ENCODE measurements at places on chromosomes 2 and 18.

- DNase-seq = no peak
Observed at GRCh38 chr2:9160732-9161131, 45.9 kb upstream of the ASAP2 start.

DNA sequence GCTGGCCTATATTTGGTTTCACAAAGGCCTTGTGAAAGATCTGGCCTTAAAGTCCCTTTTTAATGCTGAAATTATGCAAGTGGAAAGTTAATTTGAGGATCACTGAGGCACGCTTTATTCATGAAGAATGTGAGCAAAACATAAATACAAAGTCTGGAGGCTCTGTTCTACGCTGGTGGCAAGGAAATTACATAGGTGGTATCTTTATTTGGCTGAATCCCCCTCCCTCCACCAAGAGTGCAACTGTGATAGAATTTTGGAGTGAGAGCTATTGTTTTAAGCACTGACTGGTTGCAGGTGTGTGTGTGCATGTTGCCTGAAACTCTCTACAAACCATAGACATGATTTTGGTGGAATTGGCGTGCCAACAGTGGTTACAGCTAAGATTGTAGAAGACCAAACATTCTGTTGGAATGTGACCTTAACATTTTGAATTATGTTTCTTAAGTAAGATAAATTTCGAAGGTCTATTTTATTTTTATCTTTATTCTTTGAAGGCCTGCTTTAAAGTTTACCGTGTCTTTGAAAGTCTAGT lies 114.3 kb downstream of the SPTBN1 start:
- DNase-seq = no peak

DNA sequence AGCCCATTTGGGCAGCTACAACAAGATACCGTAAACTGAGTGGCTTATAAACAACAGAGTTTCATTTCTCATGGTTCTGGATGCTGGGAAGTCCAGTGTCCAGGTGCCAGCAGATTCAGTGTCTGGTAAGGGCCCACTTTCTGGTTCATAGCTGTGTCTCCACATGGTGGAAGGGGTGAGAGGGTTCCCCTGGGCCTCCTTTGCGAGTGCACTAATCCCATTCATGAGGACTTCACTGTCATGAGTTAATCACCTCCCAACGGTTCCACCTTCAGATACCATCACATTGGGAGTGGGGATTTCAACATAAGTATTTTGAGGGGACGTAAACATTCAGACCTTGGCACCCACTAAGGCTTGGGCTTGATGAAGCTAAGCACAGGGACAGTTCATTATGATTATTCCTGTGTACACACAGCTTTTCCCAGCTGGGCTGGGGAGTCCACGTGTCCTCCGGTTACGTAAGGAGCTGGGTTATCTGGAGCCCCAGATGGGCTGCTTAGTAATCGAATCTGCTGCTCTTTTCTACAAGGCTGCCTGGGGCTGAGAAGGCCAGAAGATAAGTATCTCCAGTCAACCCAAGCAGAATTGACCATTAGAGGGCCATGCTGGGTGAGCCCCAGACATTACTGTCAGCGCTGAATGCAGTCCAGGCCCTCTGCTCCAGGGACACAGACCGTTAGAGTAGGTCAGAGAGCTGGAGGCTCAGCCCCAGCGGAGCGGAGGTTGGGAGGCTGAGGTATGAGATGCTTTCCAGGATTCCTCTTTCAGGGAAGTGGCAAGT lies 42.7 kb downstream of the EPAS1 start:
- no peak for DNase-seq

GRCh38 chr2:145016711-145017110 lies 496.8 kb upstream of the ZEB2 start:
- no peak for DNase-seq

DNA sequence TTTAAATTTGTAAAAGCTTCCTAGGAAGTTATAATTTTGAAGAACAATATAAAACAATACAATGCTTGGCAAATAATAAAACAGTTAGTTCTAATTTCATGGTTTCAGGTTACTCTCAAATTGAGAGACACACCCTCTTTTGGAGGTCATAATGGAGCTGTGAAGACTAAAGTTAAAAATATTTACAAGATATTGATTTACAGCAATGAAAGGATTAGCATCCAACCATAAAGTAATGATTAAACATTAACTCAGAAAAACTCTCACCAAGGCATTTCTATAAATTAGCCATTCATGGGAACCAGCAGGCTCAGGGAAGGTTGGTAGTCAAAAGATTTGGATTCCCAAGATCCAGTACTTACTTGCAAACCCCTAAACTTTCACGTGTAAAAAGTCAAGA lies 6.4 kb downstream of the DPP4 start:
- DNase-seq = no peak

DNA sequence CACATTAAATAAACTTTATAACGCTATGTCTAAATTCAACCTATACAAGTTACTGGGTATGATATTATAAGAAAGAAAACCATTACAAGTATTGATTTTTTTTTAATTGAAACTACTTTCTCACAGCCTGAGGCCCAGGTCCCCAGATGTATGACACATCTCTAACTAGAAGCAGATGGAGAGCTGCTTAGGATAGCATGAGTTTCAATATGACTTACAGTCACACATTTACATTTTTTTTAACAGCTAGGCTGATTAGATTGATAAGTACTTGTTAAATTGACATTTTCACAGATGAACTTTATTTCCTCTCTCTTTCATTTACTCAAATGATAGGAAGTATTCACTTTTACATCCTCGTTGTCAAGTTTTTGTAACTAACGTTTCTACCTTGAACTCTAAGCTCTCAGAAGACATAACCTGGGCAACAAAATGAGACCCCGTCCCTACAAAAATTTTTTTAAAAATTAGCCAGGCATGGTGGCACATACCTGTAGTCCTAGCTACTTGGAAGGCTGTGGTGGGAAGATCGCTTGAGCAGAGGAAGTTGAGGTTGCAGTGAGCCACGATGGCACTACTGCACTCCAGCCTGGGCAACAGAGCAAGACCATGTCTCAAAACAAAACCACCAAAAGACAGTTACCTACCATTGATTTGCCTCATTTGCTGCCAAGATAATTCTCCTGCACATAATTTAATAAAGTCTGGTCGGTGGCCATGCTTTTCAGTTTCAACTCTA lies 52.4 kb downstream of the STK39 start:
- DNase-seq = no peak

DNA sequence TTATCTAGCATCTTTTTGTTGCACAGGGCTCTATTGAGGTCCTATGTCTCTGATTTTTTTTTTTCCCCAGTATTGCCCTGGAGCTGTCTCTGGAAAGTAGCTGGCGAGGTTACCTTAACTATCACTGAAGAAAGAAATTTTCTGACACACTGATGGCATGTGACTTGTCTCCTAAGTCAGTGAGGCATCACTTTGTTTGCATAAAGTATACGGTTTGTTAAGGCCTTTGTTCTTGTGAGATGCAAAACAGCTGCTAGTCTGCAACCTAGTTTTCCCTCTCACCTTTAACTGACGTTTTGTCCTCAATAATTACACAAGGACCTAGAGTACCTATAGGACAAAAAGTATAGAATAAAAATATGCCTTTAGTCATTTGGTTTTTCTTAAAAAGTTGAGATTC lies 41.8 kb downstream of the UBXN4 start:
- no peak for DNase-seq

- no peak for DNase-seq
Observed at GRCh38 chr2:121902171-121902591, 146.7 kb downstream of the TSN start.

DNA sequence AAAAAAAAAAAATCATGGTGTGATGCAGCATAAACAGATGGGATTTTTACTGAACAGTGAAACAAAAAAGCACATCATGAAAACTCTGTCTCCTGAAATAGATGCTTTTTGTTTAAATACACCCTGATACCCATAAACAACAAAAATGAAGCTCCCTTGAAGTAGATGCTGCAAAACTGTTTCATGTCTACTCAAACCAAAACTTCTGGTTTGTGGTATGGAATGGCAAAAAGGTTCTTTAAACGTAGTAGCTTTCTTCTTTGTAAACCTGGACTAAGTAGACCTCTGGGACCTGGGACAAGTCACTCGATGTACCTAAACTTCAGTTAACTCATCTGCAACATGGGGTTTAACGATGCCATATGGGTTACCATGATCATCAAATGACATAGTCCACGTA lies 64.4 kb upstream of the RAPH1 start:
- no peak for DNase-seq

- DNase-seq = no peak
Observed at GRCh38 chr2:96687711-96688640, 45.4 kb downstream of the FER1L5 start.

GRCh38 chr2:152098496-152099366 lies at the start of gene CACNB4:
Gene CACNB4 (minus strand): TSS chr2:152099044.
- no peak for DNase-seq

DNA sequence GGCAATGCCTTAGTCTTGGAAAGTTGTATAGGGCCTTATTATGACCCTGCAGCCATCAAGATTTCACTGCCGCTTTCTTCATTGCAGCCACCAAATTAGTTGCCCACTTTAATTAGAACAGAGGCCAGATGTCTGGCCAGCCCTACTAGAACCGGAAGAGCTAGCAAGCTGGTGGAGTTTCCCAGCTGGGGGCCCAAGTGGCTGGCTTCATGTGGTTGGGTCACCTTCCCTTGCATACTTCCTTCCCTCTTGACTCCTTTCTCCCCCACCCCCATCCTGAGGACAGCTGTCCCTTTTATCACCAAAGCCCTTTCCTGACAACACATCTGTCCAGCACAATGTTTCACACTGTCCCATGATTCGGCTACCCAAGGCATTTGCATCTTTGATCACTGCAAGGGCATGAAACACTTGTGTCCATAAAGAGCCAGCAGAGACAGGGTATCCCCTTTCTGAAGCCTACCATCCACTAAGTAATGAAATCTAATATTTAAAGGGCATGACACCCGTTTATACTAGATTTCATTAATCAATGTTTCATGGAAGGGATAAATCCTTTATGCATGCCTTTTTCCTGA lies 187.2 kb downstream of the BCL11A start:
- no peak for DNase-seq

DNA sequence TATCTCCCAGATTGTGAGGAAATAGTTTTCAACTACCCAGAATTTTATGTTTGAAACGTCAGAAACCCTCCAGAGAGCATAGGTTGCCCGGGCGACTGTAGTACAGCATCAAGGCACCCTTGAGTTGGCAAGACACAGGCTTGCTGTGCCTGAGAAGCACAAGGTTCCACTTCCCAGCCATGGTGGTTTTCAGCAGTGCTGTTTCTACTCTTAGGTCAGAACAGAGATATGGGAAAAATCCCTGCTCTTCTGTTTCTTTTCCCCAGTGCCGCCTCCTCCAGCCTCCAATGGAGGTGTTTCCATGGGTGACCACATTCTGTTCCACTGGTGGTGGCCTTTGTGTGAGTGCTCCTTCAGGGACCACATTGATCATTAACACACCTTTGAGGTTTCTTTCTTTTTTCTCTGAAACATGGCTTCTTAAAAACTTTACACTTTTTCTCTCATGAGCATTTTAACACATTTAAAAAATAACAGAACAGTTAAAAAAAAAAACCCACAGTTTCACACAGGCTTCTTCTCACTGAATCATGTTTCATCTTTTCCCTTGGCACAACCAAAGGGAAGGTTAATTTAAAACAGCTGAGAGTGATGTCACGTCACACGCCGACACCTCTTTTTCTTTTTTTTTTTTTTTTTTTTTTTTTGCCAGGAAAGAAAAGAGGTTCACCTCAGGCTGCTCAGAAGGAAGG lies 229.3 kb upstream of the HDAC4 start:
- DNase-seq = no peak

GRCh38 chr18:53080687-53081086 lies 740.7 kb downstream of the DCC start:
- DNase-seq = no peak

All from activated CD4-positive, alpha-beta T cell treated with anti-CD3 and anti-CD28 coated beads, Interleukin-2, amount 50 U/mL, for 1 hour (primary cell).